Left ventricle myocardium inferior (tissue), 1 donor: ENCODE measurements at places on chromosomes 16 and 17. TPM values are rescaled to one million over a fixed set of nuclear protein-coding genes. Genes with fewer than 3 reads are reported as not detected.

DNA sequence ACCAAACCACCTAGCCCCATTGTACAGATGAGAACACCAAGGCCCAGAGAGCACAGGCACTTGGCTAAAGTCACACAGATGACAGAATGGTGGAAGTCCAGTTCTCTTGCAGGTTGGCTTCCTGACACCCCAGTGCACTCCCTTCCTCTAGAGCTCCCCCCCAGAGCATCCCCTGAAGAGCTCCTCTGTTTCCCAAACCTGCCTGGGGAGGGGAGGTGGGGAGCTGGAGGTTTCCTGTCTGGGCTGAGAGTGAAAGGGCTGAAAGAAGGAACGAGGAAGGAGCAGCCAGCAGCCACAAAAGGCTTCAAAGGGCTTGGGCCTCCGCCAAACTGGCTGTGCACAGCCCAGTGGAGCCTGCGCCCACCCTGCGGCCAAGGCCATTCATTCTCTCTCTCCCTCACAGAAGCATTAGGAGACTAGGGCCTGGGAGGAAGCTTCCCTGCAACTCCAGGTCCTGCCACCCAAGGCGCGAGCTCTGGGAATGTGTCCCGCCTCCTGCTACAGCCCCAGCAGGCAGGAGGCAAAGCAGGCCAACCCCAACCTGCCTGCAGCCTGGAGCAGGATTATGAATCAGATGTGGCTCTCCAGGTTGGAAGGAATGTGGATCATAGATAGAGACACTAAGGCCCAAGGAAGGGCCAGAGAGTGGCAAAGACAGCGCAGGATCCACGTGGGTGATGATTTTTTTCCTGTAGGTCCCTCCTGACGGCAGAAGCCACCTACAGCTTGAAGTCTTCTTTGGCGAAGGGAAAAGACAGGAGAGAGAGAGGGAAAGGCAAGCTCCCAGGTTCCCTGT lies 913 bp downstream of the SLC13A5 start:
- no peak for DNase-seq

GRCh38 chr17:11889266-11889665 lies 108.0 kb downstream of the ZNF18 start:
- no peak for DNase-seq

- no peak for DNase-seq
Measured at GRCh38 chr17:19904412-19904811, 36.7 kb upstream of the ULK2 start.

JMJD6 gene
- 65.2 TPM for total RNA-seq
